ENCODE measurements at places on chromosomes 12 and 14.
A peak's percentile ranks its signal among the peaks of the same experiment; 100 is the strongest.

DNA sequence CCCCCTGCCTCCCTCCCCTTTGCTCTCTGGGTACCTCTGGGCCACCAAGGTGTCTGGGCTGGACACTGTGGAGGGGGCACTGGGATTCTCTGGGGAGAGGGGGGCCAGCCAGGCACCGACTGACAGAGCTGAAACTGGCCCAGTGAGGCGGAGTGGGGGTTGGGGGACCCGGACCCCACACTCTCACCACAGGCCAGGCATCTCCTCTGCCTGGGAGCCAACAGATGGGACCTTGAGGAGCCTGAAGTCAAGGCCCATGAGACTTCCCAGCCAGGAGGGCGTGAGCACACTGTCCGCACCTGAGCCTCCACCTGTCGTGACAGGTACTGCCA, 39.8 kb upstream of the PPP1R13B start:
- DNase-seq: no peak

DNA sequence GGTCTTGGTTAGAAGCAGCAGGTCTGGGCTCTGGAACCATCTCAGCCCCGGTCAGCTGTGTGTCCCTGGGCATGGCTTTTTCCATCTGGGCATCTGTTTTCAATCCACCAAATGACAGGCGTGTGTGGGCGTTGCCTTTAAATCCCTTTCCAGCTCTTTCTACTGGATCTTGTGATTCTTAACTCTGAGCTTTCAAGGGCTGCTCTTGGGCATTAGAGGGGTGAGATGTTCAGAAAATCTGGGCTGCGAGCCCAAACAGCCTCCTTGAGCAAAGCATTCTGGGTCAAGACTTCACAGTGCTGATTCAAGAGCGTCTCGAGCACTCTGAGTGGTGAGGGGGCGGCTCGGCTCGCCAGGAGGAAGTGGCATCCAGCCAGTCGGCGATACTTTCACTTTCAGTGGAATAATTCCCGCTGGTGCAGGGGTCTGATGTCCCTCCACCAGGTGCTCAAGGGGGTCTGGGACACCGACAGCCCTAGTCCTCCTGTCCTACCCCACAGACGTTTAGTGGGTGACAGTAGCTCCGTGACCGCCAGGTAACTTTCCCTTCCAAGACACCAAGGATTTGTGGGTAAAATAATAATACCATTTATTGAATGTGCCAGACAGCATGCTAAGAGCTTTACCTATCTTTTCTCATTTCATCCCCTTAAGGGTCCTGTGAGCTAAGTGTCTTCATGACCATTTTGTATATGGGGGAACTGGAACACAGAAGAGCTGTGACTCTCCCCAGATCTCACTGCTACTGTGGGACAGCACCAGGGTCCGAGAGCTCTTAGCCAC, 114.0 kb downstream of the PLXNC1 start:
- peak; percentile 76 for DNase-seq

- no peak for DNase-seq
Observed at GRCh38 chr12:54337854-54338650, 13.1 kb downstream of the COPZ1 start.

DNA sequence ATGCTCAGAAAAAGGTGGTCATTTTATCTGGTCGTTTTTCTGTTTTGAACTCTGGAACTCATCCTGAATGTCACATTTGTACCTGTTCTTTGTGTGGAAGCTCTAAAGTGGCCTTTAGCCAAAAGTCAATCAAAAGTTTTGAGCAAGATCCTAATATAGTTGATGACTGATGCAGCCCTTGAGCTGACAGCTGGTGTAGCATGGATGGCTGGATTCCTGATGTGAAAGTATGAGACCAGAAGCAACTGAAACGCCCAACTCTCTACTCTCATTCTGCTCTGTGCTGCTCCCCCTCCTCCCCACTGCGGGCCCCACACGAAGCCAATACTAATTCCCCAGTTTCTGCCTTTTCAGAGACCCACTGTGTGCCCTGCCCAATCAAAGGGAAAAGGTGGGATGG, 10.3 kb upstream of the MYH7 start:
- DNase-seq: no peak

- DNase-seq: no peak
Observed at GRCh38 chr12:115398311-115398781, 714.4 kb upstream of the TBX3 start.

- peak; percentile 26 for DNase-seq
Observed at GRCh38 chr14:68734231-68734732, 58.6 kb downstream of the ZFP36L1 start.

DNA sequence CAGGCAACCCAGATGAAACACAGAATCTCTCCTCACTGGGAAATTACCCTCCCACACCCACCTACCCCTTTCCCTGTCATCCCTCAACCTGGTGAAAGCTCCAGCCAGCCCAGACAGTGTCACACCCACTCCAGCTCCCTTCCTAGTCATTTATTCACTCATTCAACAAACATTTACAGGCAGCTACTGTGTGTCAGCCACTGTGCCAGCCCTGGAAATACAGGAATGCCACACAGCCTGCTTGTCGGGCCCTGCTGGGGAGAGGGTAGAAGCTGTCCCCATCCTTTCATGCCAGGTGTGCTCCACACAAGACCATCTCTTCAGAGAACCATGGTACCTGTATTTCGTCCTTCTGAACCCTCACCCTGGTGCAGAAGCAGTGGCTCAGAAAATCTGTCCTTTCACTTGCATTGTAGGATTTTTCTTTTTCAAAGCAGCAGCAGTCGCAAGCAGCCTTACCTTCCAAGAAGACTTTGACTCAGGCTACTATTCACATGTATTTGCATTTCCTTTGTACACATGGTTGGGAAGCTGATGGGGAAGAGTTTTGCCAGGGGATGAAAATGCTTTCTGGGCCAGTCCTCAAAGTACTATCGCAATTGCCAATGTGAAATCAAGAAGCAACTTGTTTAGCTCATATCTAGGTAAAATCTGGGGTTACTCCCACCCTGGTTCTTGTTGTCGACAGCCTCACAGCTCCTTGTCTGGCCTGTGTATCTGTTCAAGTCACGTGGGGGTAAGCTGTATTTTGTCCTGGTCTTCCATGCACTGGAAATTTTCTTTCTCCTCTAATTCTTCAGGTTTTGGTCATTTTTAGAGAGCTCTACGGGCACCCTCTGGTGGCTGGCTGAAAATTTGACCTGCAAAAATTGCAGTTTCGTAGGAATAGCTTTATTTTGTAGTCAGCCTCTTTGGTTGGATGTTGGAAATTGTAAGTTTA, 147.4 kb upstream of the EGLN3 start:
- DNase-seq: peak; percentile 13

DNA sequence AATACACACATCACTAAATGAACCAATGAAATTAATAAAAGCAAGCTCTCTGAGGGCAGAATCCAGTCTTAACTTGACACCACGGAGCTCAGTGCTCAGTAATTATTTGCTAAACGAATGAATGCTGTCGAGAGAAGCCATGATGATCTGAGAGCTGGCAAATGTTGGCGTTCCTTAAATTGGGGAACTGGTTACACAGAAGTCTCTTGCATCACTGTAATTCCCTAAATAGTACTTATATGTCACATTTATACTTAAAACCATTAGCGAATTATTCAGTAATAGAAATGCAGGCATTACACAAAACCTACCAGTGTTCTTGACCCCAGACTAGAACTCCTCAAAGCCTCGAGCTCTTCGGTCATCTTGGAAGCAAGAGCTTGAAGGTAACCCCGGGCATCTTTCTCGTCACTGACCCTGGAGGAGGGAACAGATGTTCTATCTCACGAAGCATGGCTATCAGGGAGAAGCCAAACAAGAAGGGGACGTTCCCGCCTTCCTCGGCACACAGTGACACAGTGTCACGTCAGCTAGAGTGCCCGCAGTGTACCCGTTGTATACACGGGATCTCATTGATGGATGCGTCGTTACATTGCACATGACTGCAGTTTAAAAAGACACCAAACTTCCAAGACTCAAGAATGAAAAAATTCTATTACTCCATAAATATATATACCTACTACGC, 43.6 kb downstream of the AMN start:
- DNase-seq: no peak

GRCh38 chr14:106268013-106268727, 741.8 kb downstream of the TMEM121 start:
- peak; percentile 73 for DNase-seq

- DNase-seq: peak; percentile 45
Observed at GRCh38 chr12:12715459-12716150, 1.6 kb upstream of the CDKN1B start.

- DNase-seq: no peak
Observed at GRCh38 chr14:70121521-70121920, 67.2 kb downstream of the SLC8A3 start.

DNA sequence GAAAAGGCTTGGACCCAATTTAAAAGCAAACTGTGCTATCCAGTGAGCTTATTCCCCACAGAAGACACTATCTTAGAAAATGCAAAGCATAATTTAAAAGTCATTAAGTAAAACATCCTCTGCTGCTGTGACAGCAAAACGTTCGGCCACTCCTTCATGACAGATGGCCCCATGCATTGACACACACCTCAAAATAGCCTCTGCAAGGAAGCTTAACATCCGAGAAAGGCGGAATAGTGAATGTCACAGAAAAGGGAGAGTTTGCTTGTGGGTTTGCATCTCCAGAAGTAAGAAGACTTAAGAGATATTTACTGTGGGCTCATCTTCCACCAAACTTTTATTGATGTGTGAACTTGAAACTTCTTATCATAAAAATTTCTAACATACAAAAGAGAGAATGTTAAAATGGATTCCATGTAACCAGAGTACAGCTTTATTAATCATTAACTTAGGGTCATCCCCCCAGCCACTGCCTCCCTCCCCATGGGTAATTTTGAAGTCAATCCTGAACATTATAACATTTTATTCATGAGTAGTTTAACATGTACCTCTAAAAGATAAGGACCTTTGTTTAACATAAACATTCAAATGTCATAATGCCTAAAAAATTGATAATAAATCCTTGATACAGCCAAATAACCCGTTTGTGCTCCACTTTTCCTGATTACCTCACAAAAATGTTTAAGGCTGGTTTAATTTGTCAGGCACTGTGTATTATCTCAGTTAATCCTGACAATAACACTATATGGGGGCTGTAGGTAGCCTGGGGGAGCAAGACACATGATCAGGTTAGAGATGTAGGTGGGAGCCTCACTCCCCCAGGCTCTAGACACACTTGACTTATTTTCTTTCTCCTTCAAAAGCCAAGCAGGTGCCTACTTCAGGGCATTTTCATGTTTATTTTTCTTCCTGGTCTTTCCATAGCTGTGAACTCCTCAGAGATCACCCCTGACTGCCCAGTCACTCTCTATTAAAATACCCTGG, 119.7 kb upstream of the TMCC3 start:
- no peak for DNase-seq

DNA sequence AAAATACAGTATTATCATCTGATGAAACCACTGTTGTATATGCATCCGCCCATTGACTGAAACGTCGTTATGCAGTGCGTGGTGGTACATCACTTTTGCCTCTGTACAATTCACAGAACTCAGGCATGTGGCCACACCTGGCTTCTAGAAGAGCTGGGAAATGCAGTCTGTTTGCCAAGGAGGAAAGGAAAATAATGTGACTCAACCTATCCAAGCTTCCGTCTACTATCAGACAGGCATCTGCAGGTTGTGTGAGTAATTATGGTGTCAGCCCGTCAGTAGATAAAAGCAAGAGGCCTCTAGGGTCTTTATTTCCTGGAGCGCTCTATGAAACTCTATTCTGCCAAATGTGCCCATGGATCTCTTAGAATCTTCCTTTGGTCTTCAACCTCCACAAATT, 111.6 kb downstream of the BBS10 start:
- DNase-seq: no peak

DNA sequence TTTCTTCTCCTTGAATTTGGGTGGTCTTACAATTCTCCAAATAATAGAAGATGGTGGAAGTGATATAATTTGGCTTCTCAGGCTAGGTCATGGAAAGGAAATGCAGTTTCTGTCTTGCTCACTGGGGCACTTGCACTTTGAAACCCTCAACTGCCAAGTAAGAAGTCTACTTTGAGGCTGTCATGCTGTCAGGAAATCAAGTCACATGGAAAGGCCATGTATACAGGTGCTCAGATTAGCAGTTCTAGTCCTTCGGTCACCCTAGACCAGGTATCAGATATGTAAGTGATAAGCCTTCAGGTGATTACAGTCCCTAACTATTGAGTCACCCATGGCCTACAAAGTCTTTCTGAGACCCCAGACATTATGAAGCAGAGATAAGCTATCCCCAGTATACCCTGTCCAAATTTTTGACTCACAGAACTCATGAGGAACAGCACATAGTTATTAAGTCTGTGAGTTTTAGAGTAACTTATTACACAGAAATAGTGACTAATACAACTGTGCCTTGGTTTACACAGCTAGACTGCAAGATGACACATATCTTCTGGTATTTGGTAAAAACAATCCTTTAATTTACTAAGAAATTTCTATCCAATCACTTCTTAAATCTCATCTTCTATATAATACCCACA, 26.3 kb upstream of the BBS10 start:
- no peak for DNase-seq

DNA sequence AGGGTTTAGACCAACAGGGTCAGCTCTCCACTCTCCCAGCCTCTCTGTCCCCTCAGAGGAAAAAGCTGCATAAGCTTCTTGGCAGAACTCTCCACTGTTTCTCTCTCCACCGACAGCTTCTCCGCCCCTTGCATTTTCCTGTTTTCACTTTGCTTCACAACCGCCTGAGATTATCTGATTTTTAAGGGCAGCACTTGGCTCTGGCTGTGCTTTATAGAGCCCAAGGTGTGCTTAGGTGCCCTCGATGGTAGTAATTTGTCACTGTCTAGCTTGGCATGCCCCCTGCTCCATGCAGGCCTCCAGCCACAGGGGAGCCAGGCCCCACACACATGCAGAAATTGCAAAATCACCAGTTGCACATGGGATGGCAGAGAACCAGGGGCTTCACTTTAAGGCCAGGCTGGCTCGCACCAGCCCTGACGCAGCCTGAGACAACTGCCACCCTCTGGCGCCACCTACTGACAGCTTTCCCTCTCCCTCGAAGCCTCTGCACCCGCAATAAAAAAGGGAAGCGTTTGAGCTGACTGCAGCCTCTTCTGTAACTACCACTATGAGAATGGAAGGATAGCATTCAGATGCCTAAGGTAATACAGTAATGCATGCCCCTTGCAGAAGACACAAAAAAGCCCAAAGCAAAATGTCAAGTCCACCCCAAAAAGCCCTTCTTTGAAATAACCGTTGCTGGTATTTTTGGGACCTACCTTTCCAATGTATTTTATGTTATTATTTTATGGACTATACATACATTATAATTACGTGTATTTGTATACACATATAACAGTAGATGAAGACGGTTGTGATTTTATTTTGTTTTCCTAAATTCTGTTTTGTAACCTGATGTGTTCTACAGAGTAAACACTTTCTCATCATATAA, 32.0 kb upstream of the RIMBP2 start:
- peak; percentile 55 for DNase-seq

DNA sequence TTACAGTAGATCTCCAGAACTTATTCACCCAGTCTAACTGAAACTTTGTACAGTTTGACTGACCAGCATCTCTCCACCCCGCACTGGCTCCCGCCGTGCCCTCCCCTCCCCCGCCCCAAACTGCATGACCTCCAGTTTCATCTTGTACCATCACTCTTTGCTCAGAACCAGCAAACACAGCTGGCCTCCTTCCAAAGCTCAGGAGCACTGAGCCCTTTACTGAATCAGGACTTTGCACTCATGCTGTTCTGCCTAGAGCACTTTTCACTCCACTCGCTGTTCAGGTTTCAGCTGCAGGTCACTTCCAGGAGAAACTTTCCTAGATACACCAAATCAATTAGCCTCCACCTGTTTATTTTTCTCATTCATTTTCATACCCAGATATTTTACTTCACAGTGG, 455.3 kb upstream of the PDE3A start:
- no peak for DNase-seq

Measured in CD4-positive, alpha-beta memory T cell (primary cell).